ENCODE measurements at places on chromosomes 16 and 17.

GRCh38 chr17:61129267-61130254 is 270.1 kb upstream of the TBX2 start:
- DNase-seq, result no peak

DNA sequence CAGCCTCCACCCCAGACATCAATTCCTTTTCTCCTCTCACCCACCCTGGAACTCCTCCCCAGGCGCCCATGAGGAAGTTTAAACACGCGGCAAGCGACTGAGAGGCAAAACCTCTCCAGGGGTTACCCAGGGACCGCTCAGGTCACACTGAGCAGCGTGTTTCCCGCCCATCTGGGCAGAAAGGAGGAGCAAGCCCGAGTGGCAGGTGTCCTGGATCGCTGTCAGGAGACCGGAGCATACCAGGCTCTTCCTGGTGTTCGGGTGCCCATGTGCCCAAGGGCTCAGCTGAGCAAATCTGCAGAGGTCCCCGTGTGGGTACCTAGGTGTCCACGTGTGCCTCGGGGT is 491 bp downstream of the SLC25A19 start:
- peak; percentile 18 for DNase-seq

- no peak for DNase-seq
Observed at GRCh38 chr16:24174504-24174903, 81.6 kb upstream of the CACNG3 start.

DNA sequence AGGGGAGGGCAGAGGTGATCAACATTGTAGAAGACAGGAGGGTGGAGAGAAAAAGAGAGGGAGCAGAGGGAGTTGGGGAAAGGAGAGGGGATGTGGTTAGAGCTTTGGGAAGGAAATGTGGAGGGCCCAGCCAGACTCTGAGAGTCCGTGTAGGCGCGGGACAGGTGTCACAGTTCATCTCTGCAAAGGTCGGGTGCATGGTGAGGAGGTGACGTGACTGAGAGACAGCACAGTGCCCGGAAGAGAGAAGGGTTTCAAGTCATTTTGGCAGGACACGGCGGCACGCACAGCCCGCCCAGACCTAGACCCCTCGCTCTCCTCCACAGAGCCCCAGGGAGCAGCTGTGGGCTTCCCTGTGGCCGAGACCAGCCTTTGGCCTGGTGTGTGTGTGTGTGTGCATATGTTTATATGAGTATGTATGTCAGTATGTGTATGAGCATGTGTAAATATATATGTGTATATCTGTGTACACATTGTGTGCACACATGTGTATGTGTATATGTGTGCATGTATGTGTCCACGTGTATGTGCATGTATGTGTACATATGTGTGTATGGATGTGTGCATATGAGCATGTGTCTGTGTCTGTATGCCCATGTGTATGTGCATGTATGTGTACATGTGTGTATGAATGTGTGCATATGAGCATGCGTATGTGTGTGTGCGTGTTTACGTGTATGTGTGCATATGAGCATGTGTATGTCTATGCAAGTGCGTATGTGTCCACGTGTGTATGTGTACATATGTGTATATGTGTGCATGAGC is 104.6 kb downstream of the SEC14L1 start:
- DNase-seq, result no peak

- no peak for DNase-seq
Observed at GRCh38 chr16:5006348-5007193, 27.2 kb downstream of the NAGPA start.

DNA sequence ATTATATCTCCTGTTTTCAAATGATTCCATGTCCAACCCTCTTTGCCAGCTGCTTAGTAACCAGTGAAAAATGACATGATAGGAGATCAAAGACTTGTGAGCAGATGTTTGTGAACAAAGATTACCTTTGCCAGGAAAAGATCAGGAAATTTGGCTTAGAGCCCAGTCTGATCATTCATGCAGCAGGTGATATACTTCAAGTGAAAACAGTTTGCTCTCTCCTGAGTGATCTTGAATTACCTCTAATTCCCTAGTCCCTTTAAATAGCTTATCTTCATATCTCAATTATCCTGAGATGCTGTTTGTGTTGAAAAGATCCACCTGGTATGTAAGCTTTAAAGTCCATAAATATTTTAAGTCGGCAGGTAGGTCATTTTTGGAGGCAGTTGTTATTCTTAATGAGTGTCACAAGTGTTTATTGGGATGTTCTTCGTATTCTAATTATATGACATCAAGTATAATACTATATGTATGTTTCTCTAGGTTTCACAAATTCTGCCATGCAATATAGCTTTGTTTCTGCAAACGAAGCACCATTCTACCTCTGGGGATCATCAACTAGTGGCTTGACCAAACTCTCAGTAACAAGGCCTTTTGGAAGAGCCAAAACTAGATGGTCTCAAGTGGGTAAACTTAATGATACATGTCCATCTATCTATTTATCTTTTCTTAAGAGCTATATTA is 13.2 kb upstream of the VPS35L start:
- no peak for DNase-seq

- no peak for DNase-seq
Observed at GRCh38 chr17:43579566-43580140, 33.5 kb upstream of the ETV4 start.

- no peak for DNase-seq
Observed at GRCh38 chr16:67673712-67674580, 7.3 kb downstream of the C16orf86 start.

GRCh38 chr17:40303708-40304551 is 5.0 kb upstream of the RARA start:
- DNase-seq, result no peak

- DNase-seq, result no peak
Observed at GRCh38 chr16:88807626-88808453, 3.9 kb downstream of the APRT start.

Data from stimulated activated naive CD4-positive, alpha-beta T cell (primary cell).